ENCODE measurements at places on chromosomes 4 and X. TPM values are rescaled to one million over a fixed set of nuclear protein-coding genes. Genes with fewer than 3 reads are reported as not detected.

DNA sequence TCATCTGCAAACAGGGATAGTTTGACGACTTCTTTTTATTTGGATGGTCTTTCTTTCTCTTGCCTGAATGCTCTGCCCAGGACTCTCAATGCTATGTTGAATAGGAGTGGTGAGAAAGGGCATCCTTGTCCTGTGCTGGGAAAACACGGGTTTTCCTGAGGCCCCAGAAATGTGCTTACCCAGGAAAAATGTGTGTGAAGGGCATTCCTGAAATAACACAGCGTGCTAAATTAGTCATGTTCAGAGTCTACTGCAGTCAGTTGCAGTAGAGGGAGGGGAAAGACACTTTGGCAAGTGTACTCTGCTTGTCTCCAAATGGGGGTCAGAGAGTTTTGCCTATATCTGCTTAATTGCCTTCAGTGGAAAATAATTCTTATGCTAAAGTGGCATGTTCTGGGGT, 153.9 kb downstream of the CCNG2 start:
- DNase-seq: no peak

DNA sequence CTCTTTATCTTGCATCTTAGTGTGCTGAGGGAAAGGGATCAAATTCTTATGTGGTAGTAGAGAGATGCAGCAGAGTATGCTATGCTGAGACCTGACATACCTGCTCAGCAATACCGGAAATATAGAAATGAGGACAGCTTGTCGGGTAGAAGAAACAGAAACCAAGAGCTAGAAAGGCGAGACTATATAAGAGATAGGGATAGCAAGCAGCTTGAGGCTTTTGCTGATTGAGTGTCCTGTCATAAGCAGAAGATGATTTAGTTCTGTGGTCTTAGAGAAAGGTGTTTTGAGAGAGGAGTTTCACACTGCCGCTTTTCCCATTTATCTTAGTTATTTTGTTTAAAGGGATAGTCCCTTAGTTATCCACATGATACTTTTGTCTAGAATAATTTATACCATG, 31.7 kb downstream of the USP9X start:
- no peak for DNase-seq

The S100P gene
- 2,292 TPM for total RNA-seq

- no peak for DNase-seq
Observed at GRCh38 chrX:74656079-74656745, 41.8 kb upstream of the RLIM start.

The CD40LG gene
- not detected for total RNA-seq

The RADX gene
- total RNA-seq: 14.9 TPM

DNA sequence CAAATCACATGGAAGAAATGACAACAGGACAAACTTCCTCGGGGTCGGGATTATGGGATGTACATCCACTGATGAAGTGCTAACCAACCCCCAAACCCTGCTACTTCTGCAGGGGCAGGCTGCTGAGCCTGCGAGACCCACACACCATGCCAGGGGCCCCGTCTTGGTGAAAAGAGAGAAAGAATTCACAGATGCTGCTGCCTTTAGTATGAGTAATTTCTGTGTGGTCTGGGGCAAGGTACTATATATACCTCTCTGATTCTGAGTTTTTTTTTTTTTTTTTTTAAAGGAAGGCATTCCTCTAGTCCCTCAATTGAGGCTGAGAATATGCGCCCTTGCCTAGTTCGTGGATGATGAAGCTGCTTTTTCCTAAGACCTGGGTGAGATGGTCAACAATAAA, 24.8 kb downstream of the PDHA1 start:
- no peak for DNase-seq

The SPANXD gene
- total RNA-seq: not detected

GRCh38 chr4:6456450-6456849, 16.0 kb downstream of the PPP2R2C start:
- DNase-seq: no peak

DNA sequence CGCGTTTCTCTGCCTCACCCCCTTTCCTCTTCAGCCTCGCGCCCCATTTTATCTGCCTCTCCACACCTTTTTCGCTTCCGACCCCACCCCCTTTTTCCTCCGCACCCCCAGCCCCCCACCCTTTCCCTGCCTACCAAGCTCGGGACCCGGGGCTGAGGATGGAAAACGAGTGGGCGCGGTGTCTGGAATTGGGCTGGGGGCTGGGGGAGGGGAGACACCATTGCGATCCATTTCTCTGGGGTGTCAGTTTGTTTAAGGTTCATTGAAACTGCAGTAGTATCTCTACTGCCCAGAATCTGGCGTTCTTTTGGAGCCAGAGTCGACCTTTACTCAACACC, 707 bp downstream of the SLC9A6 start:
- DNase-seq: no peak

The FNIP2 gene
- 45.6 TPM for total RNA-seq

DNA sequence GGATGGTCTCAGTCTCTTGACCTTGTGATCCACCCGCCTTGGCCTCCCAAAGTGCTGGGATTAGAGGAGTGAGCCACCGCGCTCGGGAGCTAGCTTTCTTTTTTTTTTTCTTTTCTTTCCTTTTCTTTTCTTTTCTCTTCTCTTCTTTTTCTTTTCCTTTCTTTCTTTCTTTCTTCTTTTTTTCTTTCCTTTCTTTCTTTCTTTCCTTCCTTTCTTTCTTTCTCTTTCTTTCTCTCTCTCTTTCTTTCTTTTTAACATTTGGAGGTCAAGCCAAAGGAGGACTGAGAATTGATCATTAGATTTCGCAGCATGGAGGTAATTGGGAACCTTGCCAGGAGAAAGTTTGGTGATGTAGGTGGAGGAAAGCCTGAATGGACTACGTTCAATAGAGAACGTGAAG, 67.4 kb downstream of the LARP7 start:
- no peak for DNase-seq

- DNase-seq: no peak
Observed at GRCh38 chr4:37663552-37663951, 22.6 kb downstream of the RELL1 start.

The TMPRSS11B gene
- not detected for total RNA-seq

The ATP2B3 gene
- total RNA-seq: not detected

DNA sequence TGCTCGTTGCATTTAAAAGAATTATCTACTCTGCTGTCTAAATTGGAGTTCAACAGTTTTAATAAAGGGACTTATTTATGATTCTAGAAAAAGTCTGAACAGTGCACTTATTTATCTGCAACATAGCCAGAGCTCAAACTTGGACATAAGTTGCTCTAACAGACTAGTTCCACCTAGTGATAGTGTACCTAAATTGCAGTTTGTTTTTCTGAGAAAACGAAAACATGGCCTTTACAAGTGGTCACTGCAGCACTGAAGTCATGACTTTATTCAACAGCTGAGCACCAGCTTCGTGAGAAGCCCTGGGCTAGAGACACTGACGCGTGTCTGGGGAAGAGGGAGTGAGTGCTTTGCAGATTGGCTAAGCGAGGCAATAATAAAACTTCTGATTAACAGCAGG, 77.3 kb upstream of the IGSF1 start:
- DNase-seq: no peak

- DNase-seq: no peak
Observed at GRCh38 chr4:188287169-188287894, 148.1 kb downstream of the TRIML1 start.

The RAI2 gene
- total RNA-seq: 28.0 TPM

The TNIP3 gene
- total RNA-seq: 0.49 TPM

- DNase-seq: no peak
Observed at GRCh38 chrX:149870840-149871239, 10.1 kb upstream of the MAGEA8 start.

GRCh38 chr4:83604321-83604720, 68.4 kb downstream of the GPAT3 start:
- DNase-seq: no peak

- DNase-seq: no peak
Observed at GRCh38 chr4:6308899-6309643, 39.4 kb downstream of the WFS1 start.

GRCh38 chr4:186020793-186021407, 48.1 kb upstream of the TLR3 start:
- no peak for DNase-seq

DNA sequence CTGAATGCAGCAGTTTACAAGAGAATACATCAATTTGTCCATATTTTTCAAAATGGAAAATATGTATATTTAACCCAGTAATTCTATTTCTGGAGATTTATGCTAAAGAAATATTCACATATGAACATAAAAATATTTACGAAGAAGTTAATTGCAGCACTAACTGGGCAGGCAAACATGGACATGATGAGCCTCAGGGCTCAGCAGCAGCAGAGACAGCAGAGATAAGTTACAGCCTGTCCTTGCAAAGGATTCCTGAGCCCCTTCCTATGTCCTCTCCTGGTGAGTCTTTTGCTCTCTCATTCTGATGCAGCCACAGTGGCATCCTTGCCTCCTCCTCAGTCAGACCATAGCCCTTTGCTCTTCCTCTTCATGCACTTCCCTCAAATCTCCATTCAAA, 680.6 kb upstream of the CPEB2 start:
- no peak for DNase-seq

GRCh38 chr4:7822877-7823276, 116.8 kb downstream of the AFAP1 start:
- DNase-seq: no peak

The TEX13C gene
- not detected for total RNA-seq

- DNase-seq: no peak
Observed at GRCh38 chr4:63049726-63050125, 1359.5 kb downstream of the TECRL start.

DNA sequence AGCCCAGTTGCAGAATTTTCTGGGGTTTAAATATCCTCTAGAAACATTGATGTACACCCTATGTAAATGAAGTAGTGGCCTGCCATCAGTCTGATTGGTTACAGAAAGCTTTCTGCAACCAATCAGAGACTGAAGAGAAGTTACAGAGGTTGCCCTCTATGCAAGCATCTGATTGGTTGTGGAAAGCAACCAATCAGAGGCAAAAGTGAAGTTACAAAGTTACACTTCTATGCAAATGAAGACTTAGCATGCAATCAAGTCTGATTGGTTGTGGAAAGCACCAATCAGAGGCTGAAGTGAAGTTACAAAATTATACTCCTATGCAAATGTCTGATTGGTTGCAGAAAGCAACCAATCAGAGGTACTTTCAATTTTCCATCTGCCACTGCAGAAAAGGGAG, 51.9 kb upstream of the USP9X start:
- DNase-seq: no peak

The HSFX2 gene
- total RNA-seq: not detected

GRCh38 chr4:71380788-71381187, 42.0 kb downstream of the SLC4A4 start:
- no peak for DNase-seq

DNA sequence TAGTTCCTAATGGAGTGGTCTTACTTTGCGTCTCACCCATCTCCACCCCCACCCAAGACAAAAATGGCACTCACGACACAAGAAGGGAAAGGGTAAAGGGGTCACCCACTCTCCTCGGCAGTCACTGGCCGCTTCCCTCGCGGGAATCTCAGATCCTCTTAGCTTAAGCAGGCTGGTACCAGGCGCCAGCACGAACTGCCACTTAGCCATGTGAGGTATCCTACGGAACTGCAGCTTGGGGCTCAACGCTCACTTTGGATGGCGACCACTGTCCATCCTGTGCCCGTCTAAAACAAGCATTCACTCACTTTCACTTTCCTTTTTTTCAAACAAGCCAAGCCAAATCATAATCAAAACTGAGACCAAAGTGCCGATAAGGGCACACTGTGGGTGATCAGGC, 14.6 kb upstream of the MAGIX start:
- DNase-seq: no peak

GRCh38 chrX:49309401-49309981, 6.0 kb downstream of the GAGE10 start:
- no peak for DNase-seq

DNA sequence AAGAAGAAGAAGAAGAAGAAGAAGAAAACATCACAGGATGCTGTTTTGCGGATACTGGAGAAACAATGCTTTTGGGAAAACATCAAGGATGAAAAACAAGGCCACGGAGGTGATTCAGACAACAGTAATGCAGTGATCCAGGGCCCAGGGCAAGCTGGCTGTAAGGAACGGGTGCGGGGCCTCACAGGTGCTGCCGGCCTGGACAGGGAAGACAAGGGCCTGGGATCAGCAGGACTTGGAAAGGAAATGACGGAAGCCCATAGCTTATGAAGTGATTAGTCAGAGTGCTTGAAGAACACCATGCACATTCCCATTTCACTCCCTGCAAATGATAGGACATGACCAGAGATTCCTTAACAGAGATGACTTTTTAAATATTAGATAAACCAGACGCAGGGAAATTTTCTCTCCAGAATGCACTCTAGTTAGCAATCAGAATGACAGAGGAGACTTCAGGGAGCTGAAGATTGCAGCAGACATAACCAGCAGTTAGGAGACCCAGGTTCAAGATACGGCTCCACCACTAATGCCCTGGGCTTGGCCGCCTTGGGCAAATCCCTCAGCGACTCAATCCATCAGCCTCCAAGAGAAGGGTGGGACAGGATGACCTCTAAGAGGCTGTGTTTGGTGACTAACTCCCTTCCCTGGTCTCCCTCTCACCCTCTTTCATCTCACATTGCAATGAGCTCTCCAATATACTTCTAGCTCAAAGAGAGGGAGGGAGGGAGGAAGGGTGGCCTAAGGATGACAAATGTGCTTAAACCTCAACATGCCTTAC, 54.1 kb downstream of the APBB2 start:
- DNase-seq: no peak

The AKAP14 gene
- total RNA-seq: not detected

DNA sequence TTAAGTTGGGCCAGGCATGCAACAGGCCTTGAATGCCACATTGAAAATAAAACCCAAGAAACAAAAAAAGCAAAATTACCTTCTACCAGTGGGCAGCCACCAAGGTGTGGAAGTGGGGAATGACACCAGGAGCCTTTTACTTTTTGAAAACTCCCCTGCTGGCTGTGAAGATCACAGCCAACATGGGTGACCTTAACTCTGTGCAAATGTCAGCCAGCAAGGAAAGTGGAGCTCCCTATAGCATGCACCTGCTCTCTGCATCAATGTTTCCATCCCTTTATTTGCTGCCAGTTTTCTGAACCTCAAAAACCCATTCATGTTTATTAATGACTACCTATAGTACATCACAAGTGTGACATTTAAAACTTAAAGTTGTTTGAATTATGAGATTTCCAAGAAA, 63.7 kb downstream of the HS3ST1 start:
- no peak for DNase-seq

The GPC3 gene
- total RNA-seq: 4.9 TPM

GRCh38 chrX:12579311-12579710, 211.9 kb upstream of the PRPS2 start:
- no peak for DNase-seq

GRCh38 chr4:76381986-76382385, 39.0 kb downstream of the CCDC158 start:
- no peak for DNase-seq

DNA sequence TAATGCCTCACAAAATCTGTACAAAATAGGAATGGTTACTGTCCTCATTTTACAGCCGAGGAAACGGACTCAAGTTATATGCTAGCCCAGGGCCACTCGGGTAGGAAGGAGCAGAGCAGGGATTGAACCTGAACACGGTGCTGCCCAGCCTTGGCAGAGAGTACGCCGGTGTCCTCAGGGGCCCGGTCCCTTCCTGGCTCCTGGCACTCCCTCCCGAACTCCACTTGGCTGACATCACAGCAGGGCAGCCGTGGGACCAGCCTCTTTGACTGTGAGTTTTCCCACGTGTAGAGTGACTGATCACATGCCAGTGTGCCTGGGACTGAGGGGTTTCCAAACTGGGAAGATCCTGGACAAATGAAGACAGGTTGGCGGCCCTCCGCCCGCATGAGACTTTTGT, 23.7 kb downstream of the MAN2B2 start:
- no peak for DNase-seq

The TMEM144 gene
- total RNA-seq: 26.2 TPM

The SPANXN4 gene
- not detected for total RNA-seq

The SRD5A3 gene
- 25.6 TPM for total RNA-seq

- DNase-seq: no peak
Observed at GRCh38 chrX:134743091-134743490, 84.8 kb upstream of the PLAC1 start.
